ENCODE measurements at places on chromosomes 2 and 18.

DNA sequence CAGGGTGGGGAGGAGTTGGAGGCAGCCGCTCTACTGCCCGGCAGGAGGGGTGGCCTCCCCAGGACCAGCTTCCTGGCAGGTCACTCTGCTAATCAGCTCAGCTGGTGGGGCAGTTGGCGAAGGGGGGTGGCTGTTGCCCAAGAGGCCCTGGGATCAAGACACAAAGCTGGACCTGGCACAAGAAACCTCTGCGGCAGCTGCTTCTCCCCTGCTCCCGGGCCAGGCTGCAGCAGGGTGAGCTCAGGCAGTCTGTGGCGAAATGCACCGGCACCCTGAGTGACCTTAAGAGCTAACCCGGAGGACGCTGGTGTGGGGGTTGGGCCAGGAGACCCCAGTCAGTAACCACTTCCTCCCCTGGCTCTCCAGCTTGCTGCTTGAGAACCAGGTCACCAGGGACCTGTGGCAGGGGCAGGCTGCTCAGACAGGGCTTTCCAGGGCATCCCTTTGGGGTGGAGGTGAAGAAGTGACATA is 31.1 kb downstream of the TOGARAM2 start:
- DNase-seq, result peak; percentile 15

GRCh38 chr18:55442561-55442960 is 145.4 kb downstream of the TCF4 start:
- DNase-seq, result no peak

- DNase-seq, result no peak
Observed at GRCh38 chr2:65708086-65708485, 275.7 kb upstream of the SPRED2 start.

GRCh38 chr18:76346490-76347130 is 148.4 kb downstream of the ZNF516 start:
- no peak for DNase-seq

DNA sequence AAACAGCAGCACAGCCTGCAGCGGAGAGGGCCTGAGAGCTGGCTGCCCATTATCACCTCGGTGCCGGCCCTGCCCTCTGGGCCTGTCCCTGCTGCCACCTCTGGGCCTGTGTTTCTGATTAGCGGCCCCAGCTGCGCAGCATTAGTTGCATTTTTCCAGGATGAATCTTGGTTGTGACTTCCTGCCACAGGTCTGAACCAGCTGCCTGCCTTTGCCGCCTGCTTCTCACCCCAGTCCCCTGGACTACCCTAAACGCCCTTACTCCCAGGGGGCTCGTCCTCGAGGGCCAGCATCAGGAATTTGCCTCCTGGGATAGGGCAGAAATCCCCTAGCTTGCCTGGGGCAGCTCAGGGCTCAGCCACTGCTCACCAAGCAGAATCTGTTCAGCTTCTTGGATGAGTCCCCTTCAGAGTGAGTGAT is 342.8 kb downstream of the DYSF start:
- DNase-seq, result no peak
